Smooth muscle cell of trachea (primary cell): ENCODE measurements at places on chromosomes 12 and 14. TPM values are rescaled to one million over a fixed set of nuclear protein-coding genes. Genes with fewer than 3 reads are reported as not detected.

SYCP3 gene
- total RNA-seq = 0.17 TPM in 1 of 2 replicates, not detected in the other

KRT2 gene
- not detected in 2 replicates for total RNA-seq

SDR9C7 gene
- total RNA-seq = 0.15 TPM in 1 of 2 replicates, not detected in the other

PLBD2 gene
- 59.1 and 102 TPM in 2 replicates for total RNA-seq

RNASE12 gene
- not detected in 2 replicates for total RNA-seq

RNASE4 gene
- 26.6 and 29.3 TPM in 2 replicates for total RNA-seq

KLRB1 gene
- not detected in 2 replicates for total RNA-seq

NPAS3 gene
- total RNA-seq = under 0.01 and 0.17 TPM in 2 replicates

PTPN6 gene
- total RNA-seq = under 0.01 TPM in 1 of 2 replicates, not detected in the other

TXNRD1 gene
- total RNA-seq = 582 and 1,066 TPM in 2 replicates

PNMA1 gene
- total RNA-seq = 15.7 and 30.3 TPM in 2 replicates

CD9 gene
- 475 and 569 TPM in 2 replicates for total RNA-seq

SETD3 gene
- total RNA-seq = 42.0 and 42.5 TPM in 2 replicates

SLC5A8 gene
- not detected in 2 replicates for total RNA-seq

HCFC2 gene
- total RNA-seq = 28.8 and 36.8 TPM in 2 replicates

GLS2 gene
- under 0.01 and 0.73 TPM in 2 replicates for total RNA-seq

ABCD2 gene
- total RNA-seq = 0.17 TPM in 1 of 2 replicates, not detected in the other

FGF6 gene
- not detected in 2 replicates for total RNA-seq

CERS5 gene
- 27.3 and 37.4 TPM in 2 replicates for total RNA-seq

ANG gene
- 6.7 and 7.3 TPM in 2 replicates for total RNA-seq

RNFT2 gene
- total RNA-seq = 2.0 and 7.0 TPM in 2 replicates

RACGAP1 gene
- 26.0 and 146 TPM in 2 replicates for total RNA-seq

DTX1 gene
- total RNA-seq = 0.83 TPM in 1 of 2 replicates, not detected in the other

LIN7A gene
- total RNA-seq = 12.4 and 19.7 TPM in 2 replicates

FAR2 gene
- total RNA-seq = 12.1 and 13.2 TPM in 2 replicates

PPP4R4 gene
- 0.44 and 2.8 TPM in 2 replicates for total RNA-seq

TULP3 gene
- total RNA-seq = 33.1 and 33.9 TPM in 2 replicates

RNASE13 gene
- total RNA-seq = not detected in 2 replicates
